Stimulated activated effector memory CD8-positive, alpha-beta T cell treated with anti-CD3 and anti-CD28 coated beads, Interleukin-12 subunit alpha, Interleukin-12 subunit beta, amount 100 ng/mL, for 72 hours (primary cell): ENCODE measurements at places on chromosomes 12 and 14.

GRCh38 chr12:25054783-25055144 is 105.9 kb upstream of the BCAT1 start:
- peak; percentile 30 for DNase-seq

GRCh38 chr14:38255408-38255672 is 553 bp downstream of the CLEC14A start:
- DNase-seq: no peak

DNA sequence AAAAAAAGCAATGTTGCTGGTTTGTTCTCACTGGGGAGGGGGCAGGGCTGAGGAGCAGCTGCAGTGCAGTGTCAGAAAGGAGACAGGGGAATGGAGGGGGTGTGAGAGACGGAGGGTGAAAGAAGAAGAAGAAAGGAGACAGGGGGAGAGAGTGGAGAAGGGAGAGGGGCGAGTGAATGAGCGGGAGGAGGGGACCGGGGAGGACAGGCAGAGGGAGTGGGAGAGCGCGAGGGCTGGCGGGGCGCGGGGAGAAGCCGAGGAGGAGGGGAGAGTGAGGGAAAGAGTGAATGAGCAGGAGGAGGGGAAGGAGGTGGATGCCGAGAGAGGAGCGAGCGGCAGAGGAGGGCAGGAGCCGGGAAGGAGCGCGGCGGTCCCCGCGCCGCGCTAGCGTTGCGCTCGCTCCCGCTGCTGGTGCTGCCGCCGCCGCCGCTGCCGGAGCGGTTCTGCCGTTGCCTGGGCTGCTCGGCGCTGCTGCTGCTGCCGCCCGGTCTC is at the start of gene NOVA1:
TSS of gene NOVA1 (minus strand) at position 445 of the 492 bp plus-strand sequence. CDS start 597 bp downstream, outside the sequence.
- no peak for DNase-seq

GRCh38 chr12:68762691-68763090 is 16.7 kb downstream of the SLC35E3 start:
- DNase-seq: no peak

- DNase-seq: no peak
Measured at GRCh38 chr12:110282300-110282860, 1.3 kb downstream of the ATP2A2 start.

DNA sequence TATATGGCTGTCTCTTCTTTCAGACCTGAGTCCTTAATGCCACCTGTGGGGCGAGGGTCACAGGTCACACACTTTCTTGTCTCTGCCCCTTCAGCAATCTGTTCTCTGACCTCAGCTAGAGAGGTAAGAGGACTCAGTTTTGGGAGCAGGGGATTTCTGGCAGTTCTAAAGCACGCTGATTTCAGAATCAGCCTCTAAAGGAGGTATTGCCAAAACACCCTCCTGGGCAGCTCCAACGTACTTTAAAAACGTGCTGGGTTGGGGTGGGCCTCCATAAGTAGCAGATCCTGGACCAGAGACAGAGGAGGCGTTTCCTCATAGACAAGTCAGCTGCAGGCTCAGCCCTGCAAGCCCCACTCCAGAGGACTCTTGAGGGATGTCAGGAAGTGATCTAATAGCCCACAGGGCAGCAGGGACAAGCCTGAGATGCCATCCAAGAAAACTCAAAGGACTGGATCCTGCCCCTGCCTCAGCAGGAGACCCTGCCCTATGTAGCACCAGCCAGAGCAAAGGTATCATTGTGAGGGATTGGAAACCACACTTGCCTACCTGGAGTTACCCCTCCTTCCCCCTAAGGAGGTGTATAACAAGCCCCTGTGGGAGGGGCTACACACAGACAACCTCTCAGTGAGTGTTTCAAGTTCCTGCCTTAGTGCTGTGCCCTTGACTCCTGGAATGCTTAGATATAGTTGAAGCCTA is 8.5 kb downstream of the CTDSP2 start:
- no peak for DNase-seq

GRCh38 chr14:99318959-99319295 is 46.9 kb upstream of the BCL11B start:
- DNase-seq: peak; percentile 46
